LNCaP clone FGC (cell line): ENCODE measurements at places on chromosomes 1 and 21.

DNA sequence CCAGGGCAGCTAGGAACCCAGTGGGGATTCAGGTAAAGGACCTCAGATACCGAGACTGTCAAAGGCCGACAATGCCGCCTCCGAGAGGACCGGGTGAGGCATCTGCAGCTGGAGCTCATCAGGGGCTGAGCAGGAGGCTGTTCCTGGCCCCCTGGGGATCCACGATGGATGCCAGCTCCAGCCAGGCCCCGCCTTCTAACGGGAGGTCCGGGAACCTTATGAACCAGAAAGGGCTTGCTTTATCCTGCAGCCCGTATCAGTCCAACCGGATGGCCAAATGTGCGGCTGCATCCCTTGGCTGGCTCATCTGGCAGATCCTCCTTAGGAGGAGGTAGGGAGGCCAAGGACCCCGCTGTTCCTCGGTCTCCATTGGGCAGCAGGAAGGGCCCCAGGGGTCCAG lies 32.0 kb downstream of the SLC45A1 start:
- DNase-seq, result no peak

DNA sequence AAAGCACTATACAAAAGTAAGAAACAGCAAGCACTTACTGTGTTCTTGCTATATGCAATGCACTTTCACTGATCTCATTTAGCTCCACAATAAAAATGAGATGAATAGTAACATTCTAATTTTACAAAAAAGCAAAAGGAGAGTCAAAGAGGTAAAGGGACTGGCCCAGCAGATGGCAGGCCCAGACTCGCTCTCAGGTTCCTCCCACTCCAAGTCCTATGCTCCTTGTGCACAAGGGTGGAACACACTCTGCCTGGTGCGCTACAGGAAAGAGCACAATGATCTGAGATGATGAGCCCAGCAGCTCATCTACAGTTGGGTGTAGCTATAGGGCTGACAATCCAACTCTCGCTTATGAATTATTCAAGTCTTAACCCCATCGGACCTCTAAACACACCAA lies 94.1 kb upstream of the LYST start:
- no peak for DNase-seq

- DNase-seq, result peak; percentile 93
Measured at GRCh38 chr1:32763221-32763620, 53.9 kb downstream of the YARS1 start.

DNA sequence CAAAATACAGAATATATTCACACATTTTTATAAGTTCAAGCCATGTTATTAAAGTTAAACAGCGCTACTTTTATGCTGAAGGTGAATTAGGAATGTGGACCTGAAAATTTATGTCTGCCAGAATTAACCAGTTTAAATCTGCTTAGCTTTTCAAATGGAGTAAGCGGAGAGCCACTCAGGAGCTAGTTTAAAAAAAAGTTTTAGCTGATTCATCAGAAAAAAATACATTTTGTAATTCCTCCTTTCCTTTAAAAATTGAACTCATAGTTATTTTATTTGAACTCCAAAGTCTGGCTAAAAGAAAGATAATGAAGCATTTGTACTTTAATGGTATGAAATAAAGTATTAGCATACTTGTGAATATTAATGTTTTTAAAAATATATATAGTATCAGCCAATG lies 21.2 kb downstream of the C21orf91 start:
- DNase-seq, result no peak

GRCh38 chr1:23436520-23437354 lies 12.2 kb upstream of the TCEA3 start:
- no peak for DNase-seq

- no peak for DNase-seq
Measured at GRCh38 chr1:23915466-23915865, 2.3 kb upstream of the CNR2 start.

- peak; percentile 98 for DNase-seq
Measured at GRCh38 chr21:42056996-42057689, 14.0 kb upstream of the UMODL1 start.

DNA sequence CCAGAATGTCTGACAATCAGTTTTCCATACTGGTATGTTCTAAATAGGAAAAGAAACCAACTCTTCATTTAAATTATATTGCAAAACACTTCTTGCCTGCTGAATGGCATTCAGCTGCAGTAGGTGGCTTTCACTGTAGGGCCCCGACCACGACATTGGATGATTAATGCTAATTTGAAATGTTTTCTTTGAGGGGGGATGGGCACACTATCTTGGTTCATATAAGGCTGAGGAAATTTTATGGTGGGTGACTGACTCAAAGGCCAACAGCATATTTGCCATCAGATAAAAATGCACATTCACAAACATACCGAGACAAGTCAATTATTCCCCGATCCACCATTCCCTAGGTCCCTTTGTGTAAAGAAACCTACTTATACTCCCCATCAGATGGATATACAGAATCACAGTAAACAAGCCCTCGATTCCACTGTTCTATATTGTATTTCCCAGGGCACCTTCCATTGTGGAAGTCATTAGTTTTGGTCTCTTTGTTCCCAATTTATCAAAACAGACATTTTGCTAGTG lies 464.2 kb upstream of the DAB1 start:
- no peak for DNase-seq

DNA sequence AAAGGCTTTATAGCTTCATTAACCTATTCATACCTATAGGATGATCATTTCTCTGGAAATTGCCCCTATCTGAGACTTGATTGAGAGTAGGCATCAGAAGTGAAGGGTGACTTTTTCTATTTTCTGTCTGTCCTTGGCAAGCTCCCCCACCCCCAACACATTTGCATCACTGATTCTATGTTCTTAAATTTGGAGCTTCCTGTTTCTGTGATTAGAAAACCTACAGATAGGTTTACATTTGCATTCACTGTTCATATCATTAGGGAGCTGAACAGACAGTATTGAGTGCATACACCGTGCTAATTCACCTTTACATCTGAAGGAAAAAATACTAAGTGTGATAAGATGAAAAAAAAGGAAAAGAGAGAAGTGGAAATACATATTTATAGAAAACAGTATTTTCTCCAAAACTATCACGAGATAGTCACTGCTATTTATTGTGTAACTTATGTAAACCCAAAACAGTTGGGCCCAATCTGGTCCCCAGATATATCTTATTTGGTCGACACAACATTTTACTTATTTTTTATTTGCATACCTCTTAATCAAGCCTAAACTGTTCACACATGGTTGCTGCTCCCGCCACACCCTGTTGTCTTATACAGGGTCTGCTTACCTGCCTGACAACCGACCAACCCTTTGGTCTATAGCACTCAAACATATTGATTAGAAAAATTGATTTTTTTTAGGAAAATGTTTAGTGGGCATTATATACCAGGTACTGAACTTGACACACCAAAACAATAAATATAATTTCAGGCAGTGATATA lies 218.8 kb downstream of the NTNG1 start:
- no peak for DNase-seq

DNA sequence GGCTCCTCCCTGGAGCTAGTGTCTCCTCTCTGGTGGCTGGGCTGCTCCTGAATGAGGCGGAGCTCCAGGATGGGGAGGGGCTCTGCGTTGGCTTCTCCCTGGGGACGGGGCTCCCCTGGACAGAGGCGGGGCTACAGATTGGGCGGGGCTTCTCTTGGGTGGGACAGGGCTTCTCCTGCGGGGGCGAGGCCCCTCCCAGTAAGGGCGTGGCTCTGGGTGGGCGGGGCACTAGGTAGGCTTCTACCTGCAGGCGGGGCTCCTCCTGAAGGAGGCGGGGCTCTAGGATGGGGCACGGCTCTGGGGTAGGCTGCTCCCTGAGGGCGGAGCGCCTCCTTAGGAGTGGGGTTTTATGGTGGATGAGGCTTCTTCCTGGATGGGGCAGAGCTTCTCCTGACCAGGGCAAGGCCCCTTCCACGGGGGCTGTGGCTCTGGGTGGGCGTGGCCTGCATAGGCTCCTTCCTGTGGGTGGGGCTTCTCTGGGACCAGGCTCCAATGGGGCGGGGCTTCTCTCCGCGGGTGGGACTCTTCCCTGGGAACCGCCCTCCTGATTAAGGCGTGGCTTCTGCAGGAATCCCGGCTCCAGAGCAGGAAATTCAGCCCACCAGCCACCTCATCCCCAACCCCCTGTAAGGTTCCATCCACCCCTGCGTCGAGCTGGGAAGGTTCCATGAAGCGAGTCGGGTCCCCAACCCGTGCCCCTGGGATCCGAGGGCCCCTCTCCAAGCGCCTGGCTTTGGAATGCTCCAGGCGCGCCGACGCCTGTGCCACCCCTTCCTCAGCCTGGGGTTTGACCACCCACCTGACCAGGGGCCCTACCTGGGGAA lies 22.7 kb upstream of the ARF1 start:
- no peak for DNase-seq

GRCh38 chr1:233972951-233973635 lies 68.6 kb downstream of the SLC35F3 start:
- DNase-seq, result no peak

DNA sequence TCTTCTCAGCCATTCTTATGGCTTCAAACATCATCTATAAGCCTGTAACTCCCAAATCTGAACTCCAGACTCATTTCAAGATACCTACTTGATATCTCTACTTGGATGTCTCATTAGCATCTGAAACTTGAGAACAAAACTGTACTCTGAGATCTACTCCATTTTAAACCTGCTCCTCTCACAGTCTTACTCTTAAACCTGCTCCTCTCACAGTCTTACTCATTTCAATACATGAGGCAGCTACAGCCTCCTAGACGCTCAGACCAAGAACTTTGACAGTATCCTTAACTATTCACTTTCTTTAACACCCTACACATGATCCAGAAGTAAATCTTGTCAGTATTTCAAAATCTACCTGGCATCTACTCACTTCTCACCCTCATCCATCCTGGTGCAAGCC lies 54.3 kb downstream of the NBPF6 start:
- no peak for DNase-seq

GRCh38 chr21:45478115-45478801 lies 64.0 kb downstream of the SLC19A1 start:
- DNase-seq, result no peak

DNA sequence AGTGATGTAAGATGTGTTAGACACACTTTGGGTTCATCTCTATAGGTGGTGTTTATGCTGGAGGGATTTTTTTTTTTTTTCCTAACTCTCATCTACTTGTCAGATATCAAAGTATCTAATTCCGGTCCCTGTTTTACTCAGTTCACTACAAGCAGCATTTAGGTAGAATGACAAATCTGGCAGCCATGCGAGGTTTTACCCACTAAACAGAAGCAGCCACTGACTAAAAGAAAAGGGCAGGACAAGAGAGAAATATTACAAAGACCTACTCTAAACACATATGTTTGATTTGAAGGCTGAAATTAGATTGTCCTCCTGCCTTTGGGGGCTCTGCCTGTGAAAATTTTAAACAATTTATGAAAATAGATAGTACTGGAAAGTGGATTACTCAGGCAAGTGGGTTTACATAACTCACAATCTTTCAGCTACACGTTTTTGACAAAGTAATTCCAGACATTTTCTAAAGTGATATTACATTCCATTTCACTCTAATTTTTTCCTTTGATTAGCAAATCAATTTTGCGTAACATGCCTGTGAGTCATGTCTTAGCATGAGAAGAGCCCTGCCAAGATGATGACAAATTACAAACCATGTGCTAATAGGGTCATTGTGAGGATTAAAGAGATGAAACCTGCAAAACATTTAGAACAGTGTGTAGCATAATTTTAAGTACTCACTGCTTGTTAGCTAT lies 172.6 kb downstream of the PLA2G4A start:
- DNase-seq, result no peak

- no peak for DNase-seq
Measured at GRCh38 chr1:212477680-212478466, 45.2 kb downstream of the NENF start.

DNA sequence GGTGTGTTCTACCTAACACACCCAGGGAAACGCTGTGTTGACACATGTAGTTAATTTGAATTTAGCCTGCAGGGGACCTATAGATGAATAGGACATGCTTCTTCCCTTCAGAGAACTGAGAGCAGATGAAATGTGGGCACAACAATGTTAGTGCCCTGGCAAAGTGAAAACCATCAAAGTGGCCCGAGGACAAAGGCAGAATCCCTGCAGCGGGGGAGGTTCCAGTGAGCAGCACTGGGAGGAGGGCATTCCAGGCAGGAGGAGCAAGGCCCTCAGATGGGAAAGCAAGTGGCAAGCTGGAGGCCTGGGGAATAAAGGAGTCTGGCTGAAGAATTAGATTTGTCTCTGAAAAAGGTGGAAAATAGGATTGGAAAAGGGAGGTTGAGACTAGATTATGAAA lies 37.2 kb downstream of the C1orf94 start:
- DNase-seq, result no peak

- no peak for DNase-seq
Measured at GRCh38 chr1:103527331-103527730, 1.8 kb downstream of the RNPC3 start.

GRCh38 chr1:184919892-184920291 lies 54.4 kb downstream of the NIBAN1 start:
- DNase-seq, result no peak

- no peak for DNase-seq
Measured at GRCh38 chr1:31327381-31327780, 30.5 kb downstream of the ZCCHC17 start.

GRCh38 chr1:150976401-150976821 lies 1.8 kb upstream of the CERS2 start:
- DNase-seq, result no peak

- DNase-seq, result peak; percentile 26
Measured at GRCh38 chr1:246262281-246262680, 244.8 kb downstream of the SMYD3 start.

- DNase-seq, result no peak
Measured at GRCh38 chr1:170599033-170599432, 64.9 kb upstream of the PRRX1 start.

- DNase-seq, result no peak
Measured at GRCh38 chr21:43355266-43355924, 71.5 kb downstream of the SIK1 start.

GRCh38 chr1:32400876-32401631 lies 6.8 kb upstream of the BSDC1 start:
- DNase-seq, result peak; percentile 27

DNA sequence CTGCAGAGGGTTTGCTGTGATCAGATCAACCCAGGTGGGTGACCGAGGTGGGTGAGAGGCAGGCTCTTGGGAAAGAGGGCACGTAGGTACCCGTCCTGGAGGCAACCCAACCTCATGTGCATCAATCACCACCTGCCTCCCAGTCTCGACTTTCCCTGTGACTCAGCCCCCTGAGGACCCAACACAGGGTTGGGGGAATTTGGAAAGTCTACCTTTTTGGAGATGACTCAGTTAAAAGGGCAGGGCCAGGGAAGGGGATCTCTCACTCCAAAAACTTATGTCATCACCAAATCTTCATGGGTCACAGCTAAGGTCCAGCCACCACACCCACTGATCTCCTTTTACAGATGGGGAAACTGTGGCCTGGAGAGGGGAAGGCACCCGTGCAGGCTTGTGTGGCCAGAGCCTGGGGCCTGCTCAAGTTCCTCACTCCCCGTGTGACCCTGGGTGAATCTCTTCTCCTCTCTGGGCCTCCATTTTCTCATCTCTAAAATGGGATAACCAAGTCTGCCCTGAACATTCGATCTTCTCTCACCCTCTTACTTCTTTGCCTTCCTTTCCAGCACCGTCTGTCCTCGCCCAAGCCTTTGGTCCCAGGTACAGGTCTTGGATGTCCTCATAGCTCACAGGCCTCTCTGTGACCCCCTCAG lies 34.6 kb upstream of the WNT4 start:
- DNase-seq, result no peak
